ENCODE measurements at places on chromosomes 12 and 14. TPM values are rescaled to one million over a fixed set of nuclear protein-coding genes. Genes with fewer than 3 reads are reported as not detected.

The NDRG2 gene
- 433 TPM for total RNA-seq

The PLA2G1B gene
- not detected for total RNA-seq

The NPAS3 gene
- total RNA-seq, result 0.29 TPM

The SUSD6 gene
- 53.4 TPM for total RNA-seq

DNA sequence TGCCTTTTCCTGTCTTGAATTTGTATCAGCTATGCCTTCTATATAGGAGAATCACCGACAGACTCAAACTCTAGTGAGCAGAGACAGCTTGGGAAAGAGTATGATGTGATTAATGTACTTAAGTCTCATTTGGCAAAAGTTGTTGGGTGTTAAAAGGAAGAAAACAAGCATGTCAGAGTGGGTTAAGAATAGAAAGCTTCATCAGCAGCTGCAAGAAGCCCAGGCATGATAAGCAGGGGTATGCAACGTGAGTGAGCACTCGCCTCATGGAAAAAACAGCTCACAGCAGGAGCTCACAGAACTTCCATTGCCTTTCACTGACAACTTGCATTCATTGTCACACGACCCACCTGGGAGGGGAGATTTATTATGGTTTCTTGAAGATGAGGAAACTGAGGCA is 35.9 kb upstream of the WNK1 start:
- no peak for DNase-seq

All from suprapubic skin (tissue), 4 donors.